Choroid plexus epithelial cell (primary cell): ENCODE measurements at places on chromosomes 16 and 17.

DNA sequence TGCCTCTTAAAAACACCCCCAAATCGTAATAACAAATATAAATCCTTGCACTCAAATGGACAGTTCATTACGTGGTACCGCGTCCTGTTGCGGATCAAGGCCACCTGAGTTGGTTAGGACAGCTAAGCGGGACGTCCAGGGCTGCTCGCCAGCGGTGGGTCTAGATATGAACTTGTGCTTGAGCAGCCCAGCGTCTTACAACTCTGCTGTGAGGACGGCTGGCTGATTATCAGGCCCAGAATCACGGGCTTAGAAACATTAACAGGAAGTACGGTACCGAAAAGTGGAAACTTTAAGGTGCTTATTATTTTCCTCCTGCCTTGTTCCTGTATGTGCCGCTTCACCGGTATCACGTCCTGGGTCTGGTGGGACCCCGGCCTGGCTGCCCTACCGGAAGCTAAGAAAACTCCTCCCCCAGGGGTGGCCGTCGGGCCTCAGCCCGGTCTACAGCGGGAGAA lies 832 bp upstream of the SRRM2 start:
- no peak for DNase-seq

DNA sequence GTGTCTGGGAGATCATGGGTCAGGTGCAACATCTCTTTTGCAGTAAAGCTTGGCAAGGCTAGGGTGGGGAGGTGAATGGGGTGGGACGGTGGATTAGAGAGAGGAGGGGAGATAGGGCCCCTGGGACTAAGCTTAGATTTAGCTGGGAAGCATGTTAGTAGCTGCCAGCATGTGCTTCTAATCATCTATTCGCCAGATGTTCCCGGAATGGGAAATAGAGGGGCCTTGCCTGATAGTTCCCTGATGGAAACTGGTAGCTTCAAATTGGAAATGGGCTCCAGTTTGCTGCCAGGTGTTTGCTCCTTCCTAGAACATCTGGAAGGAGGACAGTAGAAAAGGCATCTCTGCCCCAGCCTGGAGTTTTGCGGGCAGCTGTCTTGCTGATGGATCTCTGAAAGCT lies 176.1 kb downstream of the CCDC182 start:
- DNase-seq = no peak

DNA sequence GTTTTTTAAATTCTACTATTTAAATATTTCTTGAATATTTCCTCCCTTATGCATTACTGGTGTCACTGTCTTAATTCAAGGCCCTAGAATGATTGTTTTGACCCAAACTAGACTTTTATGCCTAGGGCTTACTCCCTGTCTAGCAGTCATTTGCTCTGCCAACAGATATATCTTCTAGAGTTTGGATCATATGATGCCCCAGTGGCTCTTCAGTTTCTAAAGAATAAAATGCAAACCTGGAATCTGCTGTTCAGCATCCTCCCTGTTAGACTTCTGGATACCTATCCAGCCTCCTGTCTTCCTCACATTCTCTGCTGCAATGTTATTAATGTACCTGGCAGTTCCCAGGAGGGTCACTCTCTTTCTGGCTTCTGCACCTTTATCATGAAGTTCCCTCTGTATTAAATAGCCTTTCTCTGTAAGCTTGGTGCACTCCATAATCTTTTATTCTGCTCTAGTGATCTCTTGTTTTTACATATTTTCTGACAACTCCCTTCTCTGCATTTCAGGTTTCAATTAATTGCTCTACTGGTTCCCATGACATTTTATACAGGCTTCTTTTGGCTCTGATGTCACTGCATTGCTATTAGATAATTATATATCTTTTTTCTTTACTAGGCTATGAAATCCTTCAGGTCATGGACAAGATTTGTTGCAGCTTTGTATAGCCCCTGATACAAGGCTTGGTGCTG lies 15.7 kb downstream of the PHKB start:
- no peak for DNase-seq

GRCh38 chr16:50718061-50718760 lies 23.7 kb upstream of the CYLD start:
- peak; percentile 53 for DNase-seq

- DNase-seq = peak; percentile 20
These were observed 1.8 kb downstream of the GGNBP2 start for GRCh38 chr17:36546418-36547093.

DNA sequence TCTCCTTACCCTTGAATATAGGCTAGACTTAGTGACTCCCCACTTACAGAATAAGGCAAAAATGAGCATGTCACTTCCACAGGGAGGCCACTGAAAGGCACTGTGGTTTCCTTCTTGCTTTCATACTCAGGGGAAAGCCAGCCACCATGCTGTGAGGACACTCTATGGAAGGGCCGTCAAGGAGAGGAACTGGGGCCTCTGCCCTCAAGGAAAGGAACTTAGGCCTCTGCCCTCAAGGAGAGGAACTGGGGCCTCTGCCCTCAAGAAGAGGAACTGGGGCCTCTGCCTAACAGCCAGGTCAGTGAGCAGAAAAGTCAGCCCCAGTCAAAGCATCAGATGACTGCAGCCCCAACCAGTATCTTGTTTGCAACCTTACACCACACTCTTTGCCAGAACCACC lies 30.1 kb downstream of the VPS35 start:
- DNase-seq = peak; percentile 43

- no peak for DNase-seq
These were observed 90.8 kb downstream of the ABCC12 start for GRCh38 chr16:48064971-48065370.

DNA sequence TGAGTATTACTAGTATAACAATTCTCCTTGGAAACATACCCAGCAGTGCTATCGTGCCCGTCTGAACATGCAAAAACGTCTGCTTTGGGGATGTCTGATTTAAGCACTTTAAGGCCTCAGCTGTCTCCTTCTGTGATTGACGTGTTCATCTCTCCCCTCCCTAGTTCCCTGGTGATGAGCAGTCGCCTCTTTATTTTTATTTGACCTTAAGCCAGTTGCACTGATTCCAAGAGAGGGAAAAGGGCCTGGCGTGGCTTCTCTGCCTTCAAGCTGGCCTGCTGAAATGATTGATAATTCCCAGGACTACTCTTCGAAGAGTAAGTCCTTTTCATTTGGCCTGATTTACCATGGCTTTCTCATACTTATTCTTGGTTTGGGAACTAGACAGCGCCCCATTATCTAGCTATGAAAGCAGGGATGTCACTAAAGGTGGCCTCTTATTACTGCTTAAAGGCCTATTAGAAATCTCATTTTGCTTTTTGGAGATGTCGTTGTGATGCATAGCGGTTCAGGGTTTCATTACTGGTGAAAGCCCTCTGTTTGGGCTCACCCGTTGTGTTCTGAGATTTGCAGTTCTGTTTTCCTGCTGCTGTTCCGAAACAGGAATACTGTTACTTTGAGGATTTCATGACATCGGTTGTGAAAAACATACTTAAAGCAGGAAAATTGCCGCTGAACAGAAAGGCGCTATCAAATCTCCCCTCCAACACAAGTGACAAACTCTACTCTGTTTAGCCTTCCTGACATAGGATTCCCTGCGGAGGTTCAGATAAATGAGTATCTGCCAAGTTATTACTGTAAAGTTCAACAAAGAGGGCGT lies 65.5 kb downstream of the IQCK start:
- DNase-seq = no peak

GRCh38 chr17:58960068-58960467 lies 146.6 kb downstream of the TRIM37 start:
- peak; percentile 87 for DNase-seq

- DNase-seq = no peak
These were observed 183.5 kb downstream of the KCNJ2 start for GRCh38 chr17:70352834-70353233.

DNA sequence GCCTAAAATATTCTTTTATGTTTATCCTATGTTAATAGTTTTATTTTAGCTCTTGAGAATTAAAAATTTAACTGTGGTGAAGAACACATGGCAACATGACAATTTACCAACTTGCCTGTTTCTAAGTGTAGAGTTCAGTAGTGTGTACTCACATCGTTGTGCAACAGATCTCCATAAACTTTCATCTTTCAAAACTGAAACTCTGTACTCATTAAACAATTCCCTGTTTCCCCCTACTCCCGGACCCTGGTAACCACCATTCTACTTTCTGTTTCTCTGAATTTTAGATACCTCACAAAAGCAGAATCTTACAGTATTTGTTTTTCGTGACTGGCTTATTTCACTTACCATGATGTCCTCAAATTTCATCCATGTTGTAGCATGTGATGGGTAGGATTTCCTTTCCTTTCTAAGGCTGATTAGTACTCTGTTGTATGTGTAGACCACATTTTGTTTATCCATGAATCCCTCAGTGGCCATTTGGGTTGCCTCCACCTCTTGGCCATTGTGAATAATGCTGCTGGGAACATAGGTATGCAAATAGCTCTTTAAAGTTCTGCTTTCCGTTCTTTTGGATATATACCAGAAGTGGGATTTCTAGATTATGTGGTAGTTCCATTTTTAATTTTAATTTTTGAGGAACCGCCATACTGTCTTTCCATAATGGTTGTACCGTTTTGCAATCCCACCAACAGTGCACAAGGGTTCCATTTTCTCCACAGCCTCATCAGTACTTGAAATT lies 17.4 kb downstream of the IST1 start:
- DNase-seq = no peak

DNA sequence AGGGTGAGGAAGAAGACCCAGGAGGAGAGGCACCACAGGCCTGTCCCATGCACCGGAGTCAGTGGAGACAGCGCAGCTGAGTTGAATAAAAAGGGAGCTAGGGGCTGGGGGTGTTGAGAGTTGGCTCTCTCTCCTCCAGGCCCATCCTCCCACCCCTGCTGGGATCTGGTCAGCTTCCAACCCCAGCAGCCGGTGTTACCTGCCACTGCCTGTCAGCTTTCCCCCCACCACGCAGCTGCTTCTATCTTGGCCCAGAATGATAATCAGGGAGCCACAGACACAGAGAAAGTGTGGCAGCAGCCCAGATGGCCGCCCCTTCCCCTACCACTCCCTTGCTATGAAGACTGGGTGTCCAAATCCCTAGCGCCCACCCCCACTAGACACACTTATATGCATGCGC lies 120.6 kb upstream of the RPL38 start:
- no peak for DNase-seq

DNA sequence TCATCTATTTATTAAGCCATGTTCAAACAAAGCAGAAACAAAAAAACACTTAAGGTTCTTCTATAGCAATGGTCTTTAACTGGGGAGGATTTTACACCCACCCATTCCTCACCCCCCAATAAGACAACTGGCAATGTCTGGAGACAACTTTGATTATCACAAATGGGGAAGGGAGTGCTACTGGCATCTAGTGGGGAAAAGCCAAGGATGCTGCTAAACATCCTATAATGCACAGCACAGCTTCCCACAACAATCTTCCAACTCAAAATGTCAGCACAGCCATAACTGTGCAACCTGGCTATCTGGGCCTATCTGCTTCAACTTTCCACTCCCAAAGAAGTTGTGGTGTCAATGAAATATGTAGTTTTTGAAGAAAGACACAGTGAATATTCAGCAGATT lies 1044.4 kb downstream of the CDH8 start:
- DNase-seq = no peak

DNA sequence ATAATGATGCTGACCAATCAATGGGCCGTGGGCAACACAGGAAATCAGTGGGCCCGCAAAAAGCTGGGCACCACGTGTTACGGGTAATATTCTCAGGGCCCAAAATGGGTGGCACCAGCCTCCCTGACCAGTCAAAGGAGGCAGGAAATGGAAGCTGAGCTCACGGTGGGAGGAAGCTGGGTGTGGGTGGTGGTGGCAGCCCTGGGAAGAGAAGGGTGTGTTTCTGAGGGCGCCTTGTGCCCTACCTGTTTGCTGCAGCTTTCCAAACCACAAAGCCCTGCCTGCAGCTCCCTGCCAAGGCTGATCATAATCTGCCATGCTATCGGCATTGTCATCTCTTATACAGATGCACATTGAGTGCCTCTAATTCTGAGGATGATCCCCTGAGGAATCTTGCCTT lies 457.9 kb downstream of the SLC39A11 start:
- no peak for DNase-seq

GRCh38 chr16:12600116-12600515 lies 203.6 kb downstream of the CPPED1 start:
- no peak for DNase-seq

- DNase-seq = peak; percentile 29
These were observed 25.7 kb downstream of the BAHCC1 start for GRCh38 chr17:81420769-81421462.

GRCh38 chr17:48672340-48672739 lies 46.2 kb upstream of the HOXB9 start:
- DNase-seq = no peak

GRCh38 chr16:31110106-31111034 lies 2.2 kb downstream of the BCKDK start:
- DNase-seq = no peak

DNA sequence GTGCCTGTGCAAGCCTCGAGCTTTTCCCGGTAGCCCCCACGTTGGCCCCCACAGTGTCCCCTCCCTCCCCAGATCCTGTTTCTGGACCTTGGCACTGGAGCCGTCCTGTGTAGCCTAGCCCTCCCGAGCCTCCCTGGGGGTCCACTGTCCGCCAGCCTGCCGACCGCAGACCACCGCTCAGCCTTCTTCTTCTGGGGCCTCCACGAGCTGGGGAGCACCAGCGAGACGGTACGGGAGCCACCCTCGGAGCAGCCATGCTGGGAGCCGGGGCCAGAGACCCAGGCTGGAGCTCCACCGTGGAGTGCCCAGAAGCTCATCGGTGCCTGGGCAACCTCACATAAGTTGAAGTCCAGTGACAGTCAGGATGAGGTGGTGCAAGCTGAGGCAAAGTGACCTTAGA lies 11.8 kb downstream of the RGS11 start:
- DNase-seq = no peak

- DNase-seq = no peak
These were observed 7.4 kb upstream of the IL17C start for GRCh38 chr16:88630941-88631340.
